Natural killer cell treated with Interleukin-12 subunit alpha and Interleukin-12 subunit beta and Interleukin-15 and Interleukin-18, amount 100 ng/mL, for 72 hours (primary cell): ENCODE measurements at places on chromosomes 4 and X.

DNA sequence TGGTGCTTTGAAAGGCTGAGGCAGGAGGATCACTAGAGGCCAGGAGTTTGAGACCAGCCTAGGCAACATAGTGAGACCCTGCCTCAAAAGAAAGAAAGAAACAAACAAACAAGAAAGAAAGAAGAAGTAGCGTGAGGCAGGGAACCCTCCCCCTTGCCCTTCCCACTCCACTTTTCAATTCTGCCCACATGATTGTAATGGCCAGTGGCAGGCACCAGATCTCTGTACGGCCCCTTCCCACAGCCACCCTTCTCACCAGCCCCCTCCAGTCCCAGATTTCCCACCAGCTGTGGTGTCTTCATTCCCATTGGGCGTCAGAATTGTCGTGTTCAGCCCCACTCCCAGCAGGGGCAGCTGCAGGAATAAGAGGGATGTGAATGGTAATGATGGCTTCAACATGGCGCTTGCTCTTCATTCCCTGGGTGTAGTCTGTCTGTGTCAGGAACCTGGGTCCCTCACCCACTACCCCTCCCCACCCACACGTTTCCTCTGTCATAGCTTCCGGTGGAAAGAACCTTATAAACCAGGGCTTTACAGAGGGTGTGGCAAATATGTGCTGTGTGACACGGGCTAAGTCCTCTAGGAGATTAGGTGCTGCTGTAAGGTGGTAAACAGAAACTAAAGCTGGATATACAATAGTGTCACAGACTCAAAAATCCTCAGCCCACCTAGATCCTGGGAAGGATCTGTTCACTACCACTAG, at the start of gene IL2RG:
Gene IL2RG (minus strand): TSS at position 437 of the 703 bp plus-strand sequence. CDS start 38 bp downstream, at position 399.
- peak; percentile 89 for DNase-seq

GRCh38 chr4:159010563-159011260, 92.2 kb upstream of the RAPGEF2 start:
- no peak for DNase-seq

DNA sequence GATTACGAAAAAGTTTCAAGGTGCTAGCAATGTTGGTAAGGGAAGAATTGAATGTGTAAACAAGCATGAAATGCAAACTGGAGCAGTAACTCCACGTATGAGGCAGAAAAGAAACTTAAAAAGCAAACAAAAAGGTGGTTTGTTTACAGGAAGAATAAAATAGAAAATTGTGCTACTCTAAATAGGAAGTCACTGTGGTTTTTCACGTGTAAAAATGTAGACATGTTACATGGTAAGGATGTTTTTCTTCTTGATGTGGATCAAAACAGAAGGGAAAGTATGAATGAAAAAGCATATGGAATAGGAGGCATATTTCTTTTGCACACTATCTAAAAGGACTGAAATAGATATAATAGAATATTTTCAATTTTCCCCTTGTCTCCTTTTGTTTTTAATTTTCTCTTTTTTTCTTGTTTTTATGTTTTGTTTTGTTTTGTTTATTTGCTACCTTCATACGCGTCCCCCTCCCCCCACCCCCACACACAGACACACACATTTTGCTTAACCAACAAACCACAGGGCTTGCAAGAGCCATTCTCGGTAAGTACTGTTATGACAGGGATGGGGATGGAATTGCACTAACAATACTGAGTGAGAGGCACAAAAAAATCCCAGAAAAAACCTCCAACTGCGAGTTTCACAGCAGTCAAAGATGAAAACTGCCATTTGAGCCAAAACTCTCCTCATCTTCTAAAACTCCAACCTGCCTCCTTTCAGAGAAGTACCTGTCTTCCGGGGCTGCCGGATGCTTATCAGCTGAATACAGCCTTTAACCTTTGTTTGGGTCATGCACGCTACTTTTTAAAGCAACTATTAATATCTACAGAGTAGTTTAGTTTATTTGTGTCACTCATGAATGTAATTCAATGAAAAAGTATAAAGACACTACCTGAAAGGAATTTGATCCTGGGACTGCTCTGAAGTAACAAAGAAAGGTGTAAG, 135.8 kb downstream of the IL15 start:
- DNase-seq = no peak

- DNase-seq = no peak
Measured at GRCh38 chr4:5890063-5890727, 2.7 kb downstream of the CRMP1 start.

DNA sequence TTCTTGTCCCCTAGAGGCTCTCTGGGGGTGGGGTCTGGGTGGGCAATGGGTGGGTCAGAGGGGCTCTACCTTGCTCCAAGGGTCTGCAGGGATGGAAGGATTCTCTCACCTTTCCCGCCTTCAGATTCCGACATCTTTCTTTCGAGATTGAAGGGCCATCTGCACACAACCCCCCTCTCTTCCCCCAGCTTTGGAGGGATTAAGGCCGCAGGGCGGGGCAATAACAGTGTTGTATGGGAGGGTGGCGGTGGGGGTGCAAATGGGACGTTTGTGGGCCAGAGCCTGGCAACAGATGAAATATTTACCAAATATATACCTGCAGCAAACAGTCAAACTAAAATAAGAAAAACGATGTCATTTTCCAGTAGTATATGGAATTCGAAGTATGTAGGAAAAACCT, at the start of gene CACNA1F:
Gene CACNA1F (minus strand): TSS at position 165 of the 400 bp plus-strand sequence. CDS start 31 bp downstream, at position 134.
- no peak for DNase-seq

GRCh38 chr4:95979961-95980876, 140.3 kb downstream of the PDHA2 start:
- DNase-seq = no peak

DNA sequence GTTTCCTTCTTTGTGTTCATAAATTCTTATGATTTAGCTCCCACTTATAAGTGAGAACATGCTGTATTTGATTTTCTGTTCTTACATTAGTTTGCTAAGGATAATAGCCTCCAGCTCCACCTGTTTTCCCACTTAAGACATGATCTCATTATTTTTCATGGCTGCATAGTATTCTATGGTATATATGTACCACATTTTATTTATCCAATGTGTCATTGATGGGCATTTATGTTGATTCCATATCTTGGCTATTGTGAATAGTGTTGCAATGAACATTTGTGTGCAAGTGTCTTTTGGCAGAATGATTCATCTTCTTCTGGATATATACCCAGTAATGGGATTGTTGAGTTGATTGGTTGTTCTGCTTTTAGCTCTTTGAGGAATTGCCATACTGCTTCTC, 1234.8 kb downstream of the ADGRL3 start:
- DNase-seq = no peak

DNA sequence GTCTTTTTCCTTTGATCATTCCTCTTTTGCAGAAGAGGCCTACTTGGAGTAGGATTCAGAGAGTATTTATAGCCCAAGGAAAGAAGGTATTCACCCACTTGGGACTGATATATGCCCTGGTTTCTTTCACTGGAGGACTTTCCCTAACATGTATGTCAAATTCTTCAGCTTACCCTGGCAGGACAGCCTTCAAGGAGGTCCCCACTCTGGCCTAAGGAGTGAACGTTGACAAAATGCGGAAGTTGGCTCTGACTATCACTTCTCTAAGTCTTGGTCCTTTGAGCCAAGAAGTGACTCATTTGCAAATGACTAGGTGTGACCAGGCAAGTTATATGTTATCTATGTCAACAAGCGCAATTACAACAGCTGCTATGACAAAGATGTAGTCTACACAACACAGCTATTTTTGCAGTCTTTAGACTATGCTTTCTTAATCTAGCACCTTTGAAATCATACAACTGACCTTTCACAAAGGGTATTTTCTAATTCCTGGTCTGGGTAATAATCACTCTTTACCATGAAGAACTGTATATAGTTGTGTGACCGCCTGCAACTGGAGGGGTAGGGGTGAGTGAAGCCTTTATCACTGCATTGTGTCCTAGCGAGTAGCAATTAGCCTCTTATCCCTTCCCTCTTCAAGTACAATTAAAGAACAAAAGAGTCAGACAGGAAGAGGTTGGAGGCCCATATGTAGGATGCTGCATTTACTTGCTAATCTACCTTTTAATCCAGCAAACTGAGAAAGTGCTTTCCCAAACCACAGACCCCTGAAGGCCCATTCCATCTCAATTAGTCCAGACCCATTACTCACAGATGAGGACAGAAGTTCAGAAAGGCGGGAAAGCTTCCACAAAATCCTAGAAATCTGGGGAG, 50.1 kb downstream of the RASGEF1B start:
- no peak for DNase-seq

DNA sequence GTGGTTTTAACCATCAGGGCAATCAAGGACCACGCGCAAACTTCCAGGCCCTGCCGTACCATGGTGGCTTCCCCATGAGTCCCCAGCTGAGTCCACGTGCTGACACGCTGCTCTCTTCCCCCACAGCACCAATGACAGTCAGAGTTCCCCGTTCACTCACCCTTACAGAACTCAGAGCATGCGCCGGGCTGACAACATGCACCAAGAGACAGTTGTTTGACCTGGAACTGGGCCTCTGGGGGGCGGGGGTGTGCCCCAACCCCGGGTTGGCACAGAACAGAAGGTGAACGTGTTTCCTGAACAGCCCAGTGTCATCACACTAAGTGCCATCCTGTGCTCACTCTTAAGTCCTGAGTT, 29.4 kb downstream of the IRF2 start:
- DNase-seq = peak; percentile 65

GRCh38 chr4:181478656-181479055, 764.5 kb upstream of the TENM3 start:
- no peak for DNase-seq

GRCh38 chr4:5969777-5970176, 48.5 kb downstream of the C4orf50 start:
- peak; percentile 15 for DNase-seq

GRCh38 chrX:13899607-13900006, 82.7 kb upstream of the GPM6B start:
- no peak for DNase-seq

DNA sequence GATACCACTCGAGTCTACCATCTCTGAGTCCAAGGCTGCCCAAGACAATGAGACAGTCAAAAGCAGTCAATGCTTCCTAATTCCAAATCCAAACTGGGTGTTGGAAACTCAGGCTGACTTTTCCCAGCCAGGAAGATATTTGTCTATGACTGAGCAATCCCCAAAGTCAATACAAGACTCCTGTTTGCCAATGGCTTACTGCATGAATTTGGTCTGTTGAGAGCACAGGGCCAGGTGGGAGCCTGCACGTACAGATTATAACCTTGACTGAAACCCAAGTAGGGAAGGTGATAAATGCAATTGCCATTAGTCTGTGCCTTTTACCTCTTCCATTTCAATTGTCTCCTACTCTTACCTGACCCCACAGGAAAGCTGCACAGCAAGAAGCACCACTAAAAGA, 72.6 kb upstream of the PPARGC1A start:
- no peak for DNase-seq

DNA sequence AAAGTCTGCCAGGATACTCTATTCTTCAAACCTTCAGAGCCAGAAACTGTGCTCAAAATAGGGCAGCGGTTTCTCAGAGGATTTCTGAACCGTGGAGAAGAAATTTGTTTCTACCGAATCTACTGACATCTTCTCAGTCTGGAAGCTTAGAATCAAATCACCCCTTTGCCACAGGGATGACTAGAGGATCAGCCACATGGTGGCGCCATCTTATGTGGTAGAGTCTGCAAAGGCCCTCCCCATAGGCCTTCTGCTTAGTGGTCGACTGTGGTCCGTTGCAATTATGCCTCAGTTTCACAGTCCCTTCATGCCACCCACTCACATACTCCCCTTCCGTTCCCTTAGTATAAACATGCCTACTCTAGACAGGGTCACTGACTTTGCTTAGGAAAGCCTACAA, 680.7 kb upstream of the SPANXN1 start:
- DNase-seq = no peak

DNA sequence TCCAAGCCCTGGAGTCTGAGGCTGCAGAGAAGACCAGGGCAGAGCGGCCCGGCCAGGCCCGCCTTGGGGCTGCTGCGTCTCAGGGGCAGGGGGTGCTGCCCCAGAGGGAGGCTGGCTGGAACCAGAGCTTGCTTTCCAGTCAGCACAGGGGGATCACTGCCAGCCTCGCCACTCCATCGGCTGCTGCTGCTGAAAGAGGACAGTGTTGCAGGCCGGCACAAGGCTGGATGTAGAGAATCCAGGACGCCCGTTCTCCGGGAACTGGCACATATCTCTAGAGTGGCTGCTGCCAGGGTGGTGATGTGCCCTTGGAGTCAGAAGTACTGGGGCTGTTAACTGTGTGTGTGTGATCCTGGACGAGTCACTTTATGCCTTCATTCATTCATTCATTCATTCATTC, 31.9 kb upstream of the SORCS2 start:
- no peak for DNase-seq
